Effector CD8-positive, alpha-beta T cell (primary cell): ENCODE measurements at places on chromosomes 2 and 18.

- no peak for DNase-seq
Measured at GRCh38 chr18:33840212-33840593, 262.2 kb downstream of the ASXL3 start.

- DNase-seq: no peak
Measured at GRCh38 chr2:60445684-60446179, 107.7 kb downstream of the BCL11A start.

DNA sequence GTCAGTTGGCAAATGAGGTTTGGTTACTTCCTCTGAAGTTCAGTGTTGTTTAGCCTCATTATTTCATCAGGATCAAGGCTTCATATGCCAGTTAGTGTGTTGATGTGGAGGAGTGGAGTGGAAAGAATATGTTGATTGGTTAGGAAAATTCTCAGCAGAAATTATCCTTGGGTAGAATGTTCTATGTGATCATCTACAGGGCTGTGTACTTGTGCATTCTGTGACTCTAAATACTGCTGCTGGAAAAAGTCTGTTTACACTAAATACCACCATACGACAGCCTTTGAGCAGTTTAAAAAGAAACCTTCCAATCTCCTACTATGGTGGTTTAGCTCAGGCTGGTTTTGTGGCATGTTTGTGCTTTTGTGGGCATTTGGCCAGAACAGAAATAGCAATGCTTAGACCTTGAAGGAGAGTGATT lies 25.8 kb downstream of the CAB39 start:
- DNase-seq: no peak

DNA sequence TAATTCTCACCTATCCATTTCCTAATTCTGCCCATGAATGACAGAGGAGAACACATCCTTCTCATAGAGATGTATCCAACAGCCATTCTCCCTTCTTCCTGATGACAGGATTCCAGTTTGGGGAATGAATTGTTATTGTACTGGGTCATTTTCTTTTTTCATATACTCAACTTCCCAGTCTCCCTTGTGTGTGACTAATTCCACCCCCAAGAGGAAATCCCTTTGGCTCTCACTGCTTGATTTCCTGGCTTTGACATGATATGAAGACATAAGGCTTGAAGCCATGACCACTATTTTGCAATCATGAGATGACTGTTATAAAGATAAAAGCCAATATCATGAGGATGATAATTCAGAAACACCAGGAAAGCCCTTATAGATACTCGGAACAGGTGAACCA lies 384.7 kb upstream of the ACVR2A start:
- DNase-seq: no peak

DNA sequence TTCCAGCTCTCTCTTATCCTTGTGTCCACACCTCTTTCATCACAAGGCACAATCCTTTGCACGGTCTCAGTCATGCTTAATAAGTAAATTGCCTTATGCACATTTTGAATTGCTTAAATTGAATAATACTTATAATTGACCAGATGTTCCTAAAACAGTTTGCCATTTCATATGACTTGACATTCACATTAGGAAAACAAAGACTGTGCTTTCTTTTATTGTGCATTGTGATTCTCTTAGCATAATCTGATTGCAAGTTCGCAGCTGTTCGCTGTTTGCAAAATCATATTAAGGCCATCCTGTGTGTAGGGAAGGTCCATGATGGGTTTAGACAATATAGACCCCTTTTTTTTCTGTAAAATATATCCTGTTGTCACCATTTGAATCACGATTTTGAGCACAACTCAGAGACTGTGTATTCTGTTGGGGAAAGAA lies 75.6 kb downstream of the RNF144A start:
- no peak for DNase-seq

DNA sequence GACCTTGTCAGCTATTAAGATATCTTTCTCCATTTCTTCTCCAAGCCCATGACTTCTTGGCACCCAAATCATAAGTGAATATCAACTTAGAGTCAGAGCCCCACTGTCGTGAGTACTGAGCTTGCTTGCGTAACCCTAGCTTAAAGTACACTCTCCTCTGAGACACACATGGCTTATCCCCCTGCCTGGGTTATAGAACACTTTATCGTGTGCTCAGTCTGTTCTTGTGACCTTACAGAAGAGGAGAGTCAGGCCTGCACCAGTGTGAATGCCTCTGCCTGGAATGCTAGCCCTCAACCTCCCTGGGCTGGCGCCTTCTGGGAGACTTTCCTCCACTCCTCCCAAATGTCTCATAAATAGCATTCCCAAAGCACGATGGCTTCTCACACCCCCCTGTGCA lies 79.3 kb downstream of the CEP192 start:
- DNase-seq: no peak

GRCh38 chr2:130890941-130891669 lies 54.4 kb downstream of the ARHGEF4 start:
- no peak for DNase-seq

DNA sequence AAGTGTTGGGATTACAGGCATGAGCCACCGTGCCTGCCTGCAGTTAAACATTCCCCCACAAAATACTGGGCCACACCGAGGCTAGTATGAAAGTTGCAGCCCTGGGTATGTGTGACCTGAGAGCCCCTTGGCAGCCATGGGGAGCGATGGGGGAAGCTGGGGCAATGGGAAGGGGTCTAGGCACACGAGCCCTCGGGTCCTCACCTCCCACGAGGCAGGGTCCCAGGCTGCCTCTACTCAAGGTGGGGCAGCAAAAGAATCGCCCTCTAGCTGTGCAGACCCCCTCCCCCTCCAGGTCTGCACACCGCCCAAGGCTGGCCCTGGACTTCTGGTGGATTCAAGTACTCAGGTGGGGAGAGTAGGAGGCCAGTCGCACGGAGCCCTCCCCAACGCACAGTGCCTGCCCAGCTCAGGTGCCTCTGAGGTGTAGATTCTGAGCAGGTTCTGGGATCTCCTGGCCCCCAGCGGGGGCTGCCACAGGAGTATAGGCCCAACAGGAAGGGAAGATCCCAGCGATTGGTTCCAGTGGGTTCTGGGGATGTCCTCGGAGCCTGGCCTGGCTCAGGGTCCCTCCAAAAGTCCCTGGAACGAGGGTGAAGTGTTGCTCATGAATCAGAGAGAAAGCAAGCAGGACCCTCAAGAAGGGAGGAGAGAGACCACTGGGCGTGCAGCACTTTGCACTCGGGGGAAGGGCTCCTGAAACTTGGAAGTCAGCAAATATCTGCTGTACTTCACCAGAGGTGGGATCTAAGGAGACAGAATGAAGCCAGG lies 2.6 kb downstream of the GPR35 start:
- no peak for DNase-seq

- no peak for DNase-seq
Measured at GRCh38 chr2:84865181-84865783, 15.6 kb downstream of the TRABD2A start.

DNA sequence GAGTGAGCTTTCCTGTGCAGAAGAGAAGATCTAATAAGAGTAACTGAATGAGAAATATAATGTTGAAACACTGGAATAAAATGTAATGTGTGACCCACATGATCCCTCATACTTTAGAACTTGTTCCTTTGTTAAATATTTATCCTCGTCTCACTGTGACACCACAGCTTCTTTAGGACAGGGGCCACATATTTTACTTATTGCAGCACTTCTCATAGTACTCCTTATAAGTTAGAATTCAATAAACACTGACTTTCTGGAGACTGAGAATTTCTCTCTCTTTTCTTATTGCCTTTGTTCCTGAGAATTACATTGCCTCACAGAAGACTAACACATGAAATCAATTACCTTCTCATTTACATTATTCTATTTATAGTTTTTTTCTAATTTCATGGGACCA lies 1234.6 kb upstream of the CHAC2 start:
- DNase-seq: no peak

DNA sequence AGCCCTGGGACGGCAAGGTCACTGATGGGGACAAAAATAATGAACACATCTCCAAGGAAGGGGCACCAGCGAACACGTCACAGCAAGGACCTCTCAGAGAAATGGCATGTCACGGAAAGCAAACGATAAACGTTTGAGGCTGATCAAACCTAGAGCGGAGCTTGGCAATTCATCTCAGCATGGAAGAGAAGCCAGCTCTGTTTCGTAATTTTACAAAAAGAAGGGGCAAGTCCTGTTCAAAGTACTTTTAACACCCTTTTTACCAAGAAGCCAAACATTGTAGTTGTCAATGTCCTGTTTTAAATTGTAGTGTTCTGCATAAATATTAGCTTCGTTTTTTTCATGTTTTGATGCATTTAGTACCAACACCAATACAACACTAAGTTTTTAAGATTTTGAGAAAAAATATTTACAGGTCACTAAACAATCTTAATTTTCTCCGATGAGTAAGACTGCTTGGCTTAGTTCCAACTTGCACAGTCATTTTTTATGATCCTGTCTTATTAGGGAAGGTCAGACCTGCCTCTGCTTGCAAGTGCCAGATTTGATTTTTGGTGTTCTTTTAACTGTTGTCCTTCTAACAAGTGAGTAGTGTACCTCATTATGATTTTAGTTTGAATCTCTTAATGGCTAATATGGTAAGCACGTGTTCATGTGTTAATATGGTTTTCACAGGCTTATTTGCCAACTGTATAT lies 818.5 kb upstream of the SALL3 start:
- DNase-seq: no peak

GRCh38 chr2:11578081-11578948 lies 44.5 kb downstream of the GREB1 start:
- no peak for DNase-seq
